ENCODE measurements at places on chromosomes 16 and 17. TPM values are rescaled to one million over a fixed set of nuclear protein-coding genes. Genes with fewer than 3 reads are reported as not detected.

DNA sequence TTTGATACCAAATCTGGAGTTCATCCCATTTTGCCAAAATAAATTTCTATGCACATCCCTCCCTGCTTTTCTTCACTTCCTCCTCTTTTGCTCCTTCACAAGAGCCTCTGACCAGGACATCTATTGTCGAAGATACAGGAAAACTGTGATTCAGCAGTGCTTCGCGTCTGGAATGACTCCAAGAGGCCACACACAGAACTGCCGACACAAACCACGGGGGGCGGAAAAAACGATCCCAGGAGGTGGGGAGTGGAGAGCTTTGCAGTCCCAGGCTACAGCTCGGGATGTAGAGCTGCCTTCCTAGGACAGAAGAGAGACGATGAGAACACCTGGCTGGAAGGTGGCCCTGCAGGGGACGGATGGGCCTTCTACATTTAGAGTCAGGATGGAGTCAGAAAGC lies 102.8 kb downstream of the XYLT1 start:
- DNase-seq: no peak

DNA sequence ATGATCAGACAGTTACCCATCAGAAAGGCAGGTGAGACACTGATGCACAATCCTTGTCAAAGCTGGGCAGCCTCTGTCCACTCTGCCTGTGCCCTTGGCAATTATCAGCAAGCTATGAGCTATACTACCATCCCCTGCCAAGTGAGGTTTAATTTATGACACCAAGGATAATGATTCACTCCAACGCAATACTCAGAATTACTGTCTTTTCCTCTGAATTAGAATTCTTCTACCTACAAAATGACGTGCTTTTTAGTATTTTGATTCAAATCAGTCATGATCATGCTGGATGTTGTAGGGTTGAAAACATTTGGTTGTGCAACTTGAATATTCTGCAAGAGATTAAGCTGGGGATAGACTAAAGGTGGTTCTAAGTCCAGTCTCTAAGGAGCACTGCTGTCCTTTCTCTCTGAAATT lies 116.8 kb upstream of the SOX9 start:
- DNase-seq: no peak

GRCh38 chr16:35174016-35174415 lies 1714.6 kb downstream of the TP53TG3F start:
- no peak for DNase-seq

- no peak for DNase-seq
Observed at GRCh38 chr16:48459167-48459566, 74.0 kb upstream of the SIAH1 start.

- no peak for DNase-seq
Observed at GRCh38 chr17:73266796-73267195, 5.1 kb upstream of the CPSF4L start.

DNA sequence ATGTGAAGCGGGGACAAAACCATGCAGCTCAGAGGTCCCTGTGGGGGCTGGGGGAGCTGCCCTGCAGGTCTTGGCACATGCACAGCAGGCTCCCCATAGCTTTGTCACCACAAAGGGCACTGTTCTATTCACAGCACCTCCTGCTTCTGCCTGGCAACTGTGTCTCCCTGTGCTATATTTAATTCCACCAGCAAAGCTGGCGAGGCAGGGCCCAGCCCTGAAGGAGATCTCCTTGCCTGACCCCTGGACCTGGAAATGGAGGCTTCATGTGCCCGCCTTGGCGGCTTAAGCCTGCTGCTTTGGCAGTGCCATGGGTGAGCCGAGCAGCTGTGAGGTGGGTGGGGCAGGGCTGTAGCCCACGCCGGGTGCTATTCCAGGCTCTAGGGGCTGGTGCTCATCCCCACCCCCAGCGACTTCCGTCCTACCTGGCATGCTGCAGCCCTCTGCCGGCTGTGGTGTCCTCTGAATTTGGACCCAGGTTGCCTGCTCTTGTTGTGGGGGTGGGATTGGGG lies 6.8 kb downstream of the LDHD start:
- DNase-seq: no peak

GRCh38 chr17:41959030-41959335 lies 7.6 kb upstream of the CNP start:
- DNase-seq: no peak

DNA sequence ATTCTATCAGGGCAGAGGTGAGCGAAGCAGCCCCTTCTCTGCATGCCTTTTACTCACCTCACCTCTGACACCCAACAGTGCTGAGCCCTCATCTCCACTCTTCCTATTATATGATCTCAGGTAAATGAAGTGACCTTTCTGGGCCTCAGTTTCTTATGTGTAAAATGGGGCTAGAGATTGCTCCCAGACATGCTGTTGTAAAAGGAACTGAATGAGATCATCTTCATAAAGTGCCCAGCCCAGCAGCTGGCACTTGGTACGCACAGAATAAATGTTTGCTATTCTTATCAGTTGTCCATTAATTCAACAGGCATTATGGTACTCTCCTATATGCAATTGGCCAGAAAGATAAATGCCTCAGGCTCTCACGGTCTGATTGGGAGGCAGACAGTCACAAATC lies 4.5 kb upstream of the GALK1 start:
- no peak for DNase-seq

GRCh38 chr17:50051082-50051576 lies 4.8 kb upstream of the ITGA3 start:
- DNase-seq: no peak

GRCh38 chr17:41417127-41417526 lies 7.3 kb downstream of the KRT37 start:
- DNase-seq: no peak

DNA sequence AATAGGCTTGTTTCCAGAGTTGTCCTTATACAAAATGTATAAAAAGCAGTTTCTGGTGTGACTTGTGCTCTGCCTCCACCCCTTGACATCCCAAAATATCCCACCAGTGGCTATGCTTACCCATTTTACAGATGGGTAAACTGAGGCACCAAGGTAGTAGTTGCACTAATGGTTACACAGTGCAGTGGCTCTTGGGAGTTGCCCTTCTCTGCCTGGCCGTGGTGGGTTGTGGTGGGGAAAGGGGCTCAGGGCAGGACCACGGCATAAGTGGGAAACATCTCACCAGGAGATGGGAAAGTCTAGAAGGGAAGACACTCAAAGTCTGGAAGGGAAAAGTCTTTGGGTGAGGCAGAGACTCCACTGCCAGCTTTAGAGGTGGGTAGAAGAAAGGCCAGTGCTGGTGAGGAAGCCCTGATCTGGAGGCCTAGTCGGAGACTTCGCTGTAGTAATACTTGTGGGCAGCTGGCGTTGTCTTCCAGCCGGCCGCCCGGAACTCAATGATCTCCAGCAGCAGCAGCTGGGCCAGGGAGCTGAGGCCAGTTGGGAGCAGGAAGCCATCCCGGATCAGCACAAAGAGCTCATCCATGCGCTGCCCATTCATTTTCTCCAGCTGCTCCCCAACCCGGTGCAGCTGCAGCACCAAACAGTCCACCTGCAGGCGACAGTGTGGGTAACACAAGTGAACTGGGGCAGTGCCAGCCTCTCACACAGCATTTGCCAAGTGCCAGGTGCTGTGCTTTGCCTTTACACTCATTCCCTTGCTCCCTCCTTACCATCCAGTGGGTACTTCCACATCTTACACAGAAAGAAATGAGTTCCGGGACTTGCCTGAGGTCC lies 4.5 kb downstream of the MIF4GD start:
- DNase-seq: no peak

Gene IRX5
- not detected for polyA plus RNA-seq

Gene PDILT
- not detected for polyA plus RNA-seq

Gene SLFN14
- not detected for polyA plus RNA-seq

Gene SLC12A3
- not detected for polyA plus RNA-seq

All from AG04450 (cell line).